ENCODE measurements at places on chromosomes 5 and 9.

GRCh38 chr9:33151007-33151557 is 16.1 kb downstream of the B4GALT1 start:
- peak; percentile 54 for DNase-seq

DNA sequence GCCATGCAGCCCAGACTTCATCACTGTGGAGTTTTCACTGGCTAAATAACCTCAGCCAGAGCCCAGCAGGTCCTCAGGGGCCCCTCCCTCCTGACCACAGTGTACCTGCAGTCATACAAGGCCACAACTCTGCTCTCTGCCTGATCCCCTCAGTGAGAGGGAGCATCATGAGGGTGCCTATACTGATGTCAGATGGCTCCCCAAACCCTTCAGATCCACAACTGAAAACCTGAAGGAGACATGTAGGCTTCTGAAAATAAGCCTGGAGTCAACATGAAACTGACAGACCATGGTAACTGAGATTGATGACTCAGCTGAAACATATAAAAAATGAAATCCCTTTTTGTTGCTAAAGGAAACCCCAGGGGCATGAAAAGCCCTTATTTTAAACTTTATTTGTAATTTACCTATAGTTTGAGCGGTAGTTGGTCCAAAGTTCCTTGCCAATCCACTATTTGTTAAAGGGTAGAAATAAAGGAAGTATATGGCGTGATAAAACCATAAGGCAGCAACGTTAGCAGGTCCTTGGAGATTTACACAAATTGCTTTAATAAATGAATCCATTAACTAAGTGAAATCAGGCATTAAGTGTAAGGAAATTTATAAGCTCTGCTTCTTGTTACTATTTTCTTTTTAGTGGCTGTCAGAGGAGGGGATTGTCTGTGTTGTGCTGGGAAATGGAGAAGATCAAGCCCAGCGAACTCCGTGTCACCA is 68.3 kb downstream of the FGF1 start:
- no peak for DNase-seq

GRCh38 chr5:160463740-160464465 is 42.2 kb downstream of the PTTG1 start:
- no peak for DNase-seq

DNA sequence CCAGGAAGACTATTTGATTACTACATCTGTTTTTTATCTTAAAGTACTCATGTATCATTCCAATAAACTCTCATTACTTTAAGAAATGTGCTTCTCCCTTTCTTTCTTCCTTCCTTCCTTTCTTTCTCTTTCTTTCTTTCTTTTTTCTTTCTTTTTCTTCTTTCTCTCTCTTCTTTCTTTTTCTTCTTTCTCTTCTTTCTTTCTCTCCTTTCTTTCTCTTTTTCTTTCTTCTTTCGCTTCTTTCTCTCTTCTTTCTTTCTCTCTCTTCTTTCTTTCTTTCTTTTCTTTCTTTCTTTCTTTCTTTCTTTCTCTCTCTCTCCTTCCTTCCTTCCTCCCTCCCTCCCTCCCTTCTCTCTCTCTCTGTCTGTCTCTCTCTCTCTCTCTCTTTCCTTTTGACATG is 298.6 kb upstream of the ANKH start:
- DNase-seq = no peak

GRCh38 chr9:134283692-134284265 is 42.5 kb upstream of the RXRA start:
- DNase-seq = no peak

- DNase-seq = no peak
These were observed 391.5 kb downstream of the FGF10 start for GRCh38 chr5:43997647-43998272.

DNA sequence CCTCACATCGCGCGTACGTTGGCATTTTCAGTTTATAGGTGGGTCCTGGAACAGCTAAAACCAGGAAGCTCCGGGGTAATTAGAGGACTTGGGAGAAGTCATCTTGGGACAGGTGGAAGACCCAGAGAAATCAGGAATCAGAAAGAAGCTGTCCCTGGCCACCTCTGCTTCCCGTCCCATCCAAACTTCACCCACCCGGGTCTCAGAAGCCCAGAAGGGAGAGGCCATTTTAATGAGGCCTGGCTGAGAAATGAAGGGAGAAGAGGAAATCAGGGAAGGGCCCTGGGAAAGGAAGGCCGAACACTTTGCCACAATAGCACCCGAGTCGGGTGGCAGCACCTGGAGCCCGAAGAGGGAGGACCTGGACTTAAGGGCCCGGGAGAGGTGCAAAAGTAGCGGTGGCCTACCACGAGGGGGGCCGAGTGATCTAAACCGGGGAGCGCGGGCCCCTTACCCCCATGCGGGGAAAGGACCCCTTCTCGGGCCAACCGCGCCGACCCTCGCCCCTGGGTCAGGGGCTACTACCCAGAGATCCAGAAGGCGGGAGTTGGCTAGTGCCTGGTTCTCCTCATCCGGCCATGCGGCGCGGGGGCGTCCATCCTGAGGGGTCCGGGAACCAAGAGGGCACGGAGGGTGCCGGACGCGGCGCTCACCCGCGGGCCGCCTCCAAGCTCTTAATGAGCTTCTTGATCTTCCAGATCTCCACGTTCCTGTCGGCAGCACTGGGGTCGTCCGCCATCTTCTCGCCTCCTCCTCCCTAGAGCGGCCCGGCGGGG is 668 bp downstream of the ETF1 start:
- no peak for DNase-seq

GRCh38 chr9:3608011-3608410 is 82.2 kb upstream of the RFX3 start:
- DNase-seq = no peak

DNA sequence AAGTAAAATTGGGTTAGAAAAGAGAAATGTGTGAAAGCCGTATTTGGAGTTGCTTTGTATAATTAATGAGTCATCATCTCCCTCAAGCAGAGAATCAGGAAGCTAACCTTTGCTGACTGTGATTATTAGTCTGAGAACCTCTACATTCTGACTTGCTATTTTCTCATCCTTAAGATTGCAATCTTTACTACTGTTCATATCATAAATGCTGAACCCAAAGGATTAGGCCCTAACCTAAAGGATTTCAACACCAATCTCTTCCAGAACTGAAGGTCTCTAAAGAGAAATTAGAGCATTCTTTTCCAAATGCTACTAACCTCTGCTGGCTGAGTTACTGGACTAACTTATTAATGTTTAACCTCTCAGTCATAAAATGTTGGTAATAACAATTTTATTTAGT is 538.1 kb upstream of the MEF2C start:
- no peak for DNase-seq

GRCh38 chr5:161676103-161676502 is 9.4 kb upstream of the GABRA6 start:
- DNase-seq = no peak

- DNase-seq = no peak
These were observed 227.4 kb downstream of the NFIB start for GRCh38 chr9:14086495-14086894.

DNA sequence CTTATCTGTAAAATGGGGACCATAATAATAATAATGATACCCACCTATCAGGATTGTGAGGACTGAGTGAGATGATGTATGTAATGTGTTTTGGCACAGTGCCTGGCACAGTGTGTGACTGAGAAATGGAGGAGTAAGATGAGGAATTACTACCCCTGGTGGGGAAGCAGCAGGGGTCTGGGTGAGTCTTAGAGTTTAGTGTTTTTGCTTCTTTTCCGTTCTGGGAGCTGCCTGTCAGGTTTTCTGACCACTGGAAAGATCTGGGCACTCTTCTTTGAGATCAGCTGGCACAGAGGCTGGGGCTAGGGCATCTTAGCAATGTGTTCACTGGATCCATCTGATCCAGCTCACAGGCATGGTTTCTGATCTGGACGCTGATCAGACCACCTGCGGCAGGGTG is 8.5 kb downstream of the LCP2 start:
- no peak for DNase-seq

DNA sequence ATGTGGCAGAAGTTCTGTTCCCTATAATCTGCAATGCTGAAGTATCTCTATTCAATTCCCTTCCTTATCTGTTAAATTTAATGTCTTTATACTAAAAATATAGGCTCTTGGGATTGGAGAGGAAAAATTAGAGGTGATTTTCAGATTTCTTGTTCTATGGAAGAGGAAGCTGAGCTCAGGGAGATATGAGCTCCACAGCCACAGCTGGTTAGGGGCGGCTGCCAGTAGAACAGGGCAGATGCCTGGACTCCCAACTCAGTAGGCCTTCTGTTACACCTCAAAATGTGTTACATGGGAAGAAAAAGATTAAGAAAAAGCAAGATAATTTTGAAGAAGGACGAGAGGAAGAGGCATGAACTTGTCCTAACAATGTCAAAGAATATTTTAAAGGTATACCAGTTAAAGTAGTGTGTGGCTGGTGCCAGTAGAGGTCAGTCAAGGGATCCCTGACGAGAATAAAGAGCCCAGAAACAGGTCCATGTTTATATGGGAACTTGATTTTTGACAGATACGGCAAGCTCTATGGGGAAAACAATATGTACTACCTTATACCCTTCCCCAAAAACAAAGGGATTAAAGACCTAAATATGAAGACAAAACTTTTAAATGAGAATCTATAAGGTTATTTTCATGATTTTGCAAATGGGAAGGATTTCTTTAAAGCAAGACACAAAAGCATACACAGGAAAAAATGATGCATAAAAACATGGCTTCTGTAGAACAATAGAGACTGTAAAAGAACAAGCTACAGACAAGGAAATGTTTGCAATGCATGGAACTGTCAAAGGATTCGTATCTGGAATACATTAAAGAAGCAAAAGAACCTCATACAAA is 28.7 kb downstream of the DNAJC21 start:
- peak; percentile 16 for DNase-seq

- no peak for DNase-seq
These were observed 26.2 kb upstream of the HSD17B4 start for GRCh38 chr5:119426057-119426456.

GRCh38 chr9:121574774-121575519 is 75.3 kb upstream of the GGTA1 start:
- DNase-seq = no peak

GRCh38 chr5:60382716-60383115 is 317.2 kb downstream of the DEPDC1B start:
- DNase-seq = no peak

GRCh38 chr5:156655732-156656131 is 194.4 kb upstream of the PPP1R2B start:
- no peak for DNase-seq

DNA sequence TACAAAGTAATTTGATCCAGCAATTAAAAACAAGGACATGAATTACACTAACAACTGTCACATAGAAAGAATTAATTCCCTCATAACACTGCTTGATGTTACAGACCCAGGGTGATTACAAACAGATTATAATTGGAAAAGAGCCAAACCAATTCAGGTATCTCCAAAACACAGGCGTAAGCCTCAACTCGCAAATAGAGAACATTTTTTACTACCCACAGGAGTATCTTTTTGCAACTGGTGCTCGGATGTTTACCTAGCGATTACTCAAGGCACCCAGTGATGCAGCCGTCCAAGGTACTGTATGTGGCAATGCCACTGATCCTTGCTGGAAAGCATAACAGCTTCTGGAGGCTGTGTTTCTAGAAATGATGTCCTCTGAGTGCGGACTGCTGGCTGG is 386.1 kb upstream of the KIF2A start:
- peak; percentile 56 for DNase-seq

DNA sequence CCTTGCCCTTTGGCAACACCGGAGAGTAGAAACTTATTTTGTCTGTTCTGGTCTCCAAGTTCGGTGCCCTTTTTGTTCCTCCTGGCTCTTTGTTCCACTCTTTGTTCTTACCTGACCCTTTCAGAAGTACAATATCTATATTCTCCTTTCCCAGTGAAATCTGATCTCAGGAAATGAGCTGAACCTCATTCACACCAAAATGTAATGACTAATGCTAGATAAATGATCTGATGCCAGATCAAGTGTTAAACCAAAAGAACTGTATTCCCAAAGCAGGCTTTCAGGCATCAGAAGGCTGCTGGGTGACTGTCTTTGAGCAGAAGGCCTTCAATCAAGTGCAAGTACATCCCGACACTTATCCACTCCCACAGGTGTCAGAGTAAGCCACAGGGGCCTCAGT is 156.4 kb downstream of the SPOCK1 start:
- no peak for DNase-seq

DNA sequence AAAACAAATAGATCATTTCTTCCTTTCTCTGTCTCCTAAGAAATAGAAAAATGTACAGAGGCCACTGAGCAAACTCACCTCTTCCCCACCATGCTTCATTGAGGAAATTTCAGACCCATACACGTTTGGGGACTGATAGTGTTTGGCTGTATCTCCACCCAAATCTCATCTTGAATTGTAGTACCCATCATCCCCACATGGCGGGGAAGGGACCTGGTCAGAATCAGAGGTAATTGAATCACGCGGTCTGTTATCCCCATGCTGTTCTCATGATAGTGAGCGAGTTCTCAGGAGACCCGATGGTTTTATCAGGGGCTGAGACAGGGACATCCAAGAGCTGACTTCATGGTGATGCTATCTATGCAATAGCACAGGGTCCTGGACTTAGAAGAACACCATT is 1655.8 kb downstream of the MAT2B start:
- DNase-seq = no peak

DNA sequence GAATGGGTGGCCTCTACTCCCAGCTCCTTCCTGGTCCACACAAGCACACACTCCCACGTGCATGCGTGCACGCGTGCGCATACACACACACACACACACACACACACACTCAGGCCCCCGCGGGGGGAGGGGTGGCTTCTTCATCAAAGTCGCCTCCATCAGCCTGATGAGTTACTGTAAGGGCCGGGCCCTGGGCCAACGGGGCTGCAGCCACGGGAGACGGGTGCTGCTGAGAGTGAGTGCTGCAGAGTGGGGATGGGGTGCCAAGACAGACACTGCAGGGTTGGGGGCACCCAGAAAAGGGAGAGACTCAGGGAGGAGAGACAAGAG is 18.1 kb downstream of the CNTFR start:
- no peak for DNase-seq

All from NCI-H1092 treated with DMSO at 0.1 percent for 48 hours (cell line).